SIG-M5 (cell line): ENCODE measurements at places on chromosomes 16 and 17.
A peak's percentile ranks its signal among the peaks of the same experiment; 100 is the strongest.

DNA sequence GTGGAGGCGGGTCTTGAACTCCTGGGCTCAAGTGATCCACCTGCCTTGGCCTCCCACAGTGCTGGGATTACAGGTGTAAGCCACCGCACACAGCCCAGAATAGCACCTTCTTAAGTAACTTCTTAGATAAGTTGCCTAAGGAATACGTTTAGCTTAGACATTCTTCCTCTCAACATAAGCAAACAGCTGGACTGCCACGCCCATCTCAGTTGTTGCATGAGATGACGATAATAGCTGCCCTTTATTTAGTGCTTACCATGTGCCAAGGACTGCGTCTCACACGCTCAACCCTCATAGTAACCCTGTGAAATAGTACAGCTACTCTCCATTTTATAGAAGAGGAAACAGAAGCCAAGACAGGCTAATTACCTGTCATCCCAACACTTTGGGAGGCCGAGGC, 11.8 kb downstream of the HASPIN start:
- DNase-seq, result no peak

GRCh38 chr17:78306913-78307312, 53.0 kb downstream of the SOCS3 start:
- no peak for DNase-seq

- no peak for DNase-seq
Measured at GRCh38 chr17:31679667-31680066, 179.4 kb downstream of the COPRS start.

DNA sequence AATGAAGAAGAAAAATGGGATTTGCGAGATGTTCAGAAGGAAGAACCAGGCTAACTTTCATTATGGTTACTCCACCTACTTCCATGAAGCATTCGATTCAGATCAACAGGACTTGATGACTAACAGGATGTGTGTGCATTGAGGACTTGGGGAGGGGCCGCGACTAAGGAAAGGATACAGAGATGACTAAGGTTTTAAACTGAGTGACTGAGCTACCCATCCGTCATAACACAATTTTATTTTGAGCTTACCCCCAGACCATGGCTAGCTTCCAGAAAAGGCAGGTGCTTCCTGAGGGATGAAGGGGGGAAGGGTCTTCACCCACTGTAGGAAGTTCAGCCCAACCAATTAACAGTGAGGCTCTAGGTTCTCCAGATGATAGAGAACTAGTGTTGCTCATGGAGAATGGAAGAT, 2.5 kb upstream of the CDYL2 start:
- no peak for DNase-seq

DNA sequence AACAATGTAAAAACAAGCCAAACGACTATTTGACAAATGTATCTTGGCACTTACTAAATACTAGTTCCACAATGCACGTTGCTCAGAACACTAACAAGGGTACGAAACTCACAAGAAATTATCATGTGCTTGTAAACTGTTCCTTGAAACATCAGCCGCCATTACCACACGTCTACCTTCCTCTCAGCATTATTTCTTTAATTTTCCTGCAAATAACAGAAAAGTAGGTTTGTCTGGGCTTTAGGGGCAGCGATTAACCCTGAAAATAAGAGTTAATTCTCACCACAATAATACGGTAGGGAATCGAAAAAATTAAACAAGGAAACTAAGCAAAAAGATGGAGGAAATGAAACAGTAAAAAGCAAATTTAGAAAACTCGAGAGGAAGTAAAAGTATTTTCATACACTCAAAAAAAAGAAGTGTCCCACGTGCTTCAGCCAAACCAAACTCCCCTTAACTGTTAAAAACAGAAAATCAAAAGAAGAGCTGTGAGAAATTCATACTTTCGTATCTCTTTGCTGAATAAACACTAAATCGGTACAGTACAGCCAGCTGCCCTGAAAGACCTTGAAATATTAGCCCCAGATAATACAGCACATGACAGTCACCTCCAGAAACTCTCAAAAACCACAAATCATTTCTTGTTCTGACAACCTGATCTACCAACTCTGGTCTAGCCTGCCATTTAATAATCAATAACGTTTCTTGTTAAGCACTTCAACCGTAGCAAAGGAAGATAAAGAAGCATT, 1.2 kb downstream of the ARHGAP17 start:
- DNase-seq, result no peak

DNA sequence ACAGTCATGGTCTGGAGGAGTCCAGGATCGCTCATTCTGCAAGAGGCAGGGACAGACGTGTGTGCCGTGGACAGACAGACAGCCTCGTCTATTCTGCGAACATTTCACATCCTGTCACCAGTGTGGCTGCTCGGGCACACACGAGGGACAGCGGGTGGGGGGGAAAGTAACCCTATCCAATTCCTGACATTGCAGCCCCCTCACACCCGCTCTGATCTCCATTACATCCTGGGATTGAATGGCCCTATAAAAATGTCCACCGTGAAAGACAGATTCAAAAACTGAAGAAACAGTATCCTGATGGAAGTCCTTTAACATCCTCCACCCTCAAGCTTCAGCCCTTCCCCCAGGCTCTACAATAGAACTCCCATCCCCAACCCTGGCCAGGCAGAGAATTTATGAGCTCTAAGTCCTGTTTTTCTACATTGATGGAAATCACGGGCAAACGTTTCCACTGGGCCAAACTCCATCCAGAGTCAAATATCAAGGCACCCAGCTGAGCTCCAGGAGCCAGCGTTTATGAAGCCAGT, 39.4 kb downstream of the HS3ST3A1 start:
- no peak for DNase-seq

- no peak for DNase-seq
Measured at GRCh38 chr17:2797226-2797625, 988 bp downstream of the RAP1GAP2 start.

- DNase-seq, result no peak
Measured at GRCh38 chr17:62925267-62925836, 40.7 kb upstream of the TANC2 start.

DNA sequence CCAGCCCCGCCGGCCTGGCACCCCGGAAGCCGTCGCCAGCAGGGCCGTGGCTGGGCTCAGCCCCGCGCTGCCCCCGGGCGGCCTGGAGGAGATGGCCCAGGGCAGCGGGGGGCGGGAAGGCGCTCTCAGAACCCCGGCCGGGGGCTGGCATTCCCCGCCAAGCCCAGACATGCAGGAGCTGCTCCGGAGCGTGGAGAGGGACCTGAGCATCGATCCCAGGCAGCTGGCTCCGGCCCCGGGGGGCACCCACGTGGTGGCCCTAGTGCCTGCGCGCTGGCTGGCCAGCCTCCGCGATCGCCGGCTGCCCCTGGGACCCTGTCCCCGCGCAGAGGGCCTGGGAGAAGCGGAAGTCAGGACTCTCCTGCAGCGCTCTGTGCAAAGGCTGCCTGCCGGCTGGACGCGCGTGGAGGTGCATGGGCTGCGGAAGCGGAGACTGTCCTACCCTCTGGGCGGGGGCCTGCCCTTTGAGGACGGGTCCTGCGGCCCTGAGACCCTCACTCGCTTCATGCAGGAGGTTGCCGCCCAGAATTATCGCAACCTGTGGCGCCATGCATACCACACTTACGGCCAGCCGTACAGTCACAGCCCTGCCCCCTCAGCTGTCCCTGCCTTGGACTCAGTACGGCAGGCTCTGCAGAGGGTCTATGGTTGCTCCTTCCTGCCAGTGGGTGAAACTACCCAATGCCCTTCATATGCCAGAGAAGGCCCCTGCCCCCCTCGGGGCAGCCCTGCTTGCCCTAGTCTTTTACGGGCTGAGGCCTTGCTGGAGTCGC, 551 bp downstream of the WDR81 start:
- no peak for DNase-seq

DNA sequence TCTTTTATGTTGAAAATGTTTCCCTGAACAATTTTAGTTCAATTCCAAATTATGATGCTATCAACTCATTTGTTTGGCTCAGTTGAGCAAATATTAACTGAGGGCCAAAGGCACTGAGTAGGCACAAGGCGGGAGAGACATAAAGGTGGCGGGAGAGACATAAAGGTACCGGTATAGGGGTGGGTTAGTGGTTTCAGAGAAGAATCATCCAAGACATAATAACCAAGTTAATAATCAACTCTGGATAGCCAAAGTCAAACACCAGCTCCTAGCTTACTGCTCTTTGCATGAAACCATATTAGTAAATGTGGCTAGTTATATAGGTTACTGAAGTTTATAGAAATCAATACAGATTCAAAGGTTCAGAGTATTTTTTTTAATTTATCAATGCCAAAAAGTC, 91.7 kb downstream of the RPGRIP1L start:
- no peak for DNase-seq

DNA sequence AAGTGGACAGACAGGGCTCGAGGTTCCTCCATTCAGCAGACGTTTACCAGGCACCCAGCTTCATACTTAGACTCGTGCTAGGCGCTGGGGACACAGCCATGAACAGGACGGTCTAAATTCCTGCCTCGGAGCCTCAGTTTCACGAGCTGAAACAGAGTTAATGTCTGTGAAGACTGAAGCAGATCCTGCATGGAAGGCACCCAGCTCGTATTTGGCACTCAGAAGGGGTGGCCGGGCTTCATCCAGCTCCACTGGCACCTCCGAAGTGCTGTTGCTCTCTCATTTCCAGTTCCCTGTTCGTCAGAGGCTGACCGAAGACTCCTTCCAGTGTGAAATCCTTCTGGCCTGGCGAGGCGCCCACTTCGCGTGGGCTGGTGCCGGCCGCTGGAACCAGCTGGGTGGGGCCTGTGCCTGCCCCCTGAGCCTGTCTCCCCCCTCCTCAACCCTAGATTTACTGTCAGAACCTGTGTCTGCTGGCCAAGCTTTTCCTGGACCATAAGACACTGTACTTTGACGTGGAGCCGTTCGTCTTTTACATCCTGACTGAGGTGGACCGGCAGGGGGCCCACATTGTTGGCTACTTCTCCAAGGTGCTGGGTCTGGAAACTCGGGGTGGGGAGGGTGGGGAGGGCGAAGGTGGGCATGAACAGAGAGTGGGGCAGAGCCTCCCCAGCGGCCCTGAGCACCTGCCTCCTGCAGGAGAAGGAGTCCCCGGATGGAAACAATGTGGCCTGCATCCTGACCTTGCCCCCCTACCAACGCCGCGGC, 5.8 kb downstream of the PRSS8 start:
- no peak for DNase-seq

GRCh38 chr16:11551842-11552241, 34.9 kb downstream of the LITAF start:
- DNase-seq, result no peak

- no peak for DNase-seq
Measured at GRCh38 chr17:40108970-40109824, 8.8 kb upstream of the NR1D1 start.

- no peak for DNase-seq
Measured at GRCh38 chr17:49495842-49496182, 719 bp downstream of the NGFR start.

DNA sequence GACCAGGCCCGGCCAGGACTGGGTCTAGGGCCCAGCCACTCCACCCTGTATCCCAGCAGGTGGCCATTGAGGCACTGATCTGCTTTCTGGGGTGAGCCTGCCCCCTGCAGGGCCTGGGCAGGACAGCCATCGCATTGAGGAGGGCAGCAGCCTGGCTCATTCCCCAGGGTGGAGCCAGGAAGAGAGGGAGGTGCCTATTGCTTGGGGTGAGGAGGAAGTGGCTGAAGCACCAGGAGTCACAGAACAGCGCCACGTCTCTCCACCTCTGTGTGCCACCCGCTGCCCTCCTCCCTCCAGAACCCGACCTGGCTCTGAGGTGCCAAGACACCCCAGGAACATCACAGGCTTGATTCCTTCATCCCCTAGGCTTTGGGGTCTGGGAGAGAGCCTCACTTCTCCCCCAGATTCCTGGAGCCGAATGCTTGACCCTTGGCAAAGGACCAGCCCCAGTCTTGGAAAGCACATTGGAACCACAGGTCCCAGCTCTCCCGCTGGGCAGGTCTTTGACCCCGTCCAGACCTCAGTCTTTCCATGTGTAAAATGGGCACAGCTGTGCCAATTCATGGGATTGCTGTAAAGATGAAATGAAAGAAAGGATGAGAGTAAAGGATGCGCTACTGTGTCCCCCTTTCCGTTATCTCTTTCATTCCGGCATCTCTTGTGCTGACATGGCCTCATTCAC, 7.2 kb upstream of the KRT36 start:
- peak; percentile 24 for DNase-seq

- DNase-seq, result no peak
Measured at GRCh38 chr17:18951941-18952842, at the start of gene SLC5A10. Gene SLC5A10, plus strand, starts transcription at chr17:18952165. Its CDS starts 41 bp downstream, at chr17:18952206.

DNA sequence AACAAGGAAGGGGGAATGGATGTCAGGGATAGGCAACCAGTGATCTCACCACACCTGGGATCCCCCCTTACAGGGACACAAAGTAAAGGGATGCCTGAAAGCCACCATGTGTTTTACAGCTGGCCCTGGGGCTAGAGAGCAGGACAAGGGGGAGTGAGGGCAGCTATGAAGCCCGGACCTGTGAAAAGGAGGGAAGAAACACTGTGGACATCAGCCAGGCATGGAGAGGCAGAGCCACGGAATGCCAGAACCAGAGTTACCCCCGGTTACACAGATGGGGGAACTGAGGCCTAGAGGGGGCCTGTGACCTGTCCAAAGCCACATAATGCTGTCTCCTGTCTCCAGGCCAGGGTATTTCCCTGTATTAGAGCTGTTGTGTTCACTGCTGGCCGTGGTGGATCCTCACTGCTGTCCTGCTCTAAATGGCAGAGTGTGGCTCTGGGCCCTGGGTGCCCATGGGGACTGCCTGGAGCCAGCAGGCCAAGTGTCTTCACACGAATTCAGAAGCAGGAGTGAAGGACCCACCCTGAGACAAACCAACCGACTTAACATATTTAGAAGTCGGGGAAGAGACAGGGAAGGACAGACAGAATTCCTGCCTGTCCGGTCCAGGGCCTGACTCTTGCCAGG, 29.7 kb upstream of the ITGA3 start:
- DNase-seq, result no peak

DNA sequence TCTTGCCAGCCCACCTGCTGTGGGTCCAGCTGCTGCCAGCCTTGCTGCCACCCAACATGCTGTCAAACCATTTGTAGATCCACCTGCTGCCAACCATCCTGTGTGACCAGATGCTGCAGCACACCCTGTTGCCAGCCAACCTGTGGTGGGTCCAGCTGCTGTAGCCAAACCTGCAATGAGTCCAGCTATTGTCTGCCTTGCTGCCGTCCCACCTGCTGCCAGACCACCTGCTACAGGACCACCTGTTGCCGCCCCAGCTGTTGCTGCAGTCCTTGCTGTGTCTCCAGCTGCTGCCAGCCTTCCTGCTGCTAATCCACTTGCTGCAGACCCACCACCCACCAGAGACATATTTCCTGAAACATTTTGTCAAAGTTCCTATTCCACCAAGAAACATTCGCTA, 641 bp downstream of the KRTAP9-1 start:
- no peak for DNase-seq

- DNase-seq, result no peak
Measured at GRCh38 chr16:22705799-22706198, 108.2 kb upstream of the HS3ST2 start.

- DNase-seq, result no peak
Measured at GRCh38 chr17:17119533-17119932, 77.3 kb downstream of the MPRIP start.

- DNase-seq, result no peak
Measured at GRCh38 chr16:9706217-9706836, 475.9 kb downstream of the GRIN2A start.
